EL (cell line): ENCODE measurements at places on chromosomes 6 and 20.
A peak's percentile ranks its signal among the peaks of the same experiment; 100 is the strongest.

GRCh38 chr6:149464411-149464810 is 20.4 kb downstream of the ZC3H12D start:
- no peak for DNase-seq

DNA sequence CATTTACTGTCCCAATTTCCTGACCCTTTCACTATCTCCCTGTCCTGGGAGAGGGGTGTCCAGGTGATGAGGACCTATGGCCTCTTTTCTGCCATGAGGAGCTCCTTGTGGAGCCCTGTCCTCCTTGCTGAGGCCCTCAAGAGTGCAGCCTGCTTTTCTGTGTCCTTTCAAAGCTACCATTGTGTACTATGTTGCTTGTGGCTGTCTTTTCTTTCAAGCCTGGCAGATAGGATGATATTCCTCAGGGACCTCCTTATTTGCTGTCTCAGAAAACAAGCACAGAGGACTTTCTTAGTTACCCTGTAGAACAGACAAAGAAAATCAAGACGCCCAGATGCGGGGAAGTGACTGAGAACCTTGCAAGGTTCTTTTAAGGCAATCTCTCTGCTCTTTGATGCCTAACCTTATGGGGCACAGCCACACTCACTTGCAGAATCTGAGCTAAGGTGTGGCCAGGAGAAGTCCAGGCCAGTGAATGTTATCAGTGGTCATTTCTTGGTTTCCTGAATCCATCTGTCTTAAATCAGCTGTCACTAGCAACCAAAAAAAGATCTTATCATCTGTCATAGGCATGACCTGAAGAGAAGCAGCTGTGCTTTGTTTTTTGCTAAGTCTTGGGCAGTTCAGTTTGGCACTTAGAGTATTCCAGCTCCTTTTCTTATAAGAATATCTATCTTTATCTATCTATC is 17.2 kb downstream of the CARMIL1 start:
- no peak for DNase-seq

DNA sequence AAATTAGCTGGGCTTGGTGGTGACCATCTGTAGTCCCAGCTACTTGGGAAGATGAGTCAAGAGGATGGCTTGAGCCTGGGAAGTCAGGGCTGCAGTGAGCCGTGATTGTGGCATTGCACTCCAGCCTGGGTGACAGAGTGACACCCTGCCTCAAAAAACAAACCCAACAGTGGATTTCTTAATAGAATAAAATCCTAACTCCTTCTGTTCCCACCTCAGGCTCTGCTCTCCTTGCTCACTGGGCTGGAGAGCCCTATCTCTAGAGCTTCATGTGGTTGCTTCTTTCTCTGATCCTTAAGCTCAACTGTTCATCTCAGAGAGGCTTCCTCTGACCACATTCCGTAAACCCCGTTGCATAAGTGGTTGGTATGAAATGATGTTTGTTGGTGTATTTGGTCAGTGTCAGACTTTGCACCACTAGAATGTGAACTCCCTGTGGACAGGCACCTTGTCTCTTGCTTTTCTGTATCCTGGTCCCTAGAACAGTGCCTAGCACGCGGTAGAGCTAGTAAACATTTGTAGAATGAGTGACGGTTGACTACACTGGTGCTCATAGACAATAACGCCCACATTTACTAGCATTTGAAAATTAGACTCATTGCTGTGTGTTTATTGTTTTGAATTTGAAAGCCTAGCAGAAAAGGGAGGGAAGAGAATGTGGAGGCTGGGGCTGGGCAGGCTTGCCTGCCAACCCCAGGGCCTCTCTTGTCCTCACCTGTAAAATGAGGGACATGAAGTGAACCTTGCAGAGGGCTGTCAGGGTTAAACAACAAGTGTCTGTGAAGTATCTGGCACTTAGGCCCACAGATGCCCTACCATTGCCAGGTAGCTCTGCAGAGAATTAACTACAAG is 4.2 kb downstream of the MAPRE1 start:
- peak; percentile 41 for DNase-seq

GRCh38 chr6:129776542-129777330 is 66.8 kb upstream of the ARHGAP18 start:
- DNase-seq, result no peak

DNA sequence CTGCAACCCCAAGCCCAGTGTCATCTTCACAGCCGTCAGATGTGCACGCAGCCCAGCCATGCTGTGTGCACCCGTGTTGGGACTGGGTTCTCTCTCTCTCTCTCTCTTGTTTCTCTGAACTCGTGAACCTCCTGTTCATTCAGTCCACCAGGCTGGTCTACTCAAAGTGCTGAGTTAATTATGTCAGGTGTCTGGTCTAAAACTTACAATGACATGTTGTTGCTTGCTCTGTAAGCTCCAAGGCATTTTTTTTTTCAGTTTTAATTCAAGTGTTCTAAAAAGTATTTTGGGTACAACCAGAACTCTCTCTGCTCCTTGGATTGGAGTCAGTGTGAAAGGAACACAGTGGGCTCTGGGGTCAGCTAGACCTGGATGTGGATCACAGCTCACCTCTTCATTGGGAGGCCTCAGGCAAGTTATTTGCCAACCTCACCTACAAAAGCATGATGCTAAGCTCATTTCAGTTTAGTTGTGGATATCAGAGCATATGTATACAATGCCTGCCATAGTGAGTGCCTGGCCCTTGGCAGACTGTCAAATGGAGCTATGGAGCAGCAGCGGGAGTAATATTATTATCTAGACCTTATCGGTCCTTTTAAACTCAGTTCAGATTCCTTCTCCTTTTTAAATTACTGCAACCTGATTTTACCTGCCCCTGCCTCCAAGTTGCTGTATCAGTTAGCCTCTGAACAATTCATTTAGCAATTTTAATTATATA is 59.5 kb downstream of the PLEKHG1 start:
- DNase-seq, result no peak

DNA sequence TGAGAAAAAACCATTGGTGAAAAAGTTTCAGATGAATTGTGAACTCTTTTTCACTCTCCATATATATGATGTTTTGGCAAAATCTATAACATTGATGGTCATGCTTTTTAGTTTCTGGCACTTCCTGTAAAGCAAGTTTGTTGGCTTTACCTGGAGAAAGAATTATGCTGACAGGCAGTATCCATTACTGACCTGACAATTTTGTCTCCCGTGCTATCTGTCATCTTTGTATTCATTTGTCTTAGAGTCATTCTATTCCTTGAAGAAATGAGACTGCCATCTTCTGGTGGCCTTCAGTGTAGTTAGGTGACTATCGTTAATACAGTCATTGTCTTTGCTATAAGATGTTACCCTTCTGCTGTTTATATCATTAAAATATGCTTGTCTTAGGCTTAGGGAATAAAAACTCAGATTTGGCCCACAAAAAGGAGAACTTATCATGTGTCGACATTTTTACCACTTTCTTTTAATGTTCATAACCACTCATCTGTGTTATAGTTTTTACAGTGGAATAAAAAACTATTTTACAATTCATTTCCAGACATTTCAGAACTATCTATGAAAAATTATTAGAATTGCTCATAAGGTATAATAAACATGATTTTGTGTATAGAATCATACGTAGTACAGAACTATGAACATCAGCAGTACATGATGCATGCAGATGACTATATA is 707.0 kb downstream of the EPM2A start:
- DNase-seq, result peak; percentile 52

DNA sequence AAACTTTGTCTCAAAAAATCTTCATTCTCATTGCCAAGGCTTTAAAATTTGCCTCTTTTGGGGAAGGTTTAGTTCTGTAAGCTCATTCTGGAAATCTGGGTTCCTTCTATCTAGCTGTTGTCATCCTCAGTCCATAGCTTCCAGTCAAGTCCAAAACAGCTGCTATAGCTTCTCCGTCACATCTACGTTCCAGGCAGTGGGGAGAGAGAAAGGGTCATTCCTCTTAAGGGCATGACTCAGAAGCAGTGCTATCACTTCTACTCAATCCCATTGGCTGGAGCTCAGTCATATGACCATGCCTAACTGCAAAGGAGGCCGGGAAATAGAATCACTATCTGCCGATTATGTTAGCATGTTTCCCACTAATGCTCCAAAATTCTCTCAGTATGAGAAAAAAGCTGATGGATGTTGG is 141.4 kb upstream of the PTPN1 start:
- DNase-seq, result no peak

DNA sequence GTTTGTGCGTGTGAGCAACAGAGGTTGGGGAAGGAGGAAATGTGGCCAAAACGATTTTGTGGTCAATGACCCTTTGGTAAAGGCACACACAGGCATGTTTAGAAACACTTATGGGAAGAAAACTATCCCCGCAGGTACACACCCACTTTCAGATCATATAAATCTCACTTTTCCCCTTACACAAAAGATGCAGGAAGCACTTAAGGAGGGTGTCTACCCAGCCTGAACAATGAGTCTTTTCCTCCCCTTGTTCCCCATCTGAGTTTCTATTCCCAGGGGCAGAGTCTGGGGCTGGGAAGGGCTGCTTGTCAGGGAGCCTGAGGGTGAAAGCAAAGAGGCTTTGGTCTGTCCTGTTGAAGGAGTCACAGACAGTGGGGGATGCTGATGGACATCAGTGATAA is 193.2 kb upstream of the SALL4 start:
- DNase-seq, result no peak
